ENCODE measurements at places on chromosomes 2 and 18.

GRCh38 chr2:224969095-224969494, 73.2 kb downstream of the DOCK10 start:
- no peak for DNase-seq

GRCh38 chr18:48454261-48454757, 45.1 kb upstream of the ZBTB7C start:
- no peak for DNase-seq

DNA sequence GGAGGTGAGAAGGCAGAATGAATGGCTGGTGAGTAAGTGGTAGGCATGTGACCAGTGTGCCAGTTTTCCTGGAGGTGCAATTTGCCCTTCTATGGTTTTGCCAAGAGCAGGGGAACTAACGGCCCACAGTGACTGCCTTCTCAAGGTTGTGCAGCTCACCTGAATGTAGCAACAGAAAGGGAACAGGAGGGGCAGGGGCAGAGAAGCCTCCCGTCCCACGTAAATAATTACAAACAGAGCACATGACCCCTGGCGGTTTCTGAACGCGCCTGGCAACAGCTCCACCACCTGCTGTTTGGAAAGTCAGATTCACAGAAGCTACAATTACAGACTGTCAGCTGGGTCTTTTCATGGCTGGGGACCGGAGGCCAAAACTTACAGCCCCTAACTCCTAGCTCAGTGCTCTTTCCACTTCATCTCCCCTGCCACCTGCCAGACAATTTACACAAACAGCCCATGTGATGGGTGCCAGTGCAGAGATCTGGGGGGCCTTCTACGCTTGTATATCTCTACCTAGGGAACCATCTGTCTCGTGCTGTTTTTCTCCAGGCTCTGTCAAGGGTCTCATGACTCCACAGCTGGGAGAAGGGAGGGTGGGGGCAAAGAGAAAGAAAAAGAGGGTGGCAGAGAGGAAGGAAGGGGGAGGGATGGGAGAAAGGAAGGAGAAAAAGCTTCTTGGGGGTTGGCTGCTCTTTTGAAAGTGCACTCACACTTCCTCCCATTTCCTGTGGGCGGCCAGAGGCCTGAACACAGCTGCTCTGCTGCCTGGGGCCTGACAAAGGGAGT, 69.6 kb downstream of the POLR1A start:
- DNase-seq = no peak

GRCh38 chr2:120395221-120396012, 49.5 kb downstream of the INHBB start:
- DNase-seq = no peak

- DNase-seq = no peak
Measured at GRCh38 chr2:150544731-150545130, 57.3 kb upstream of the RND3 start.

DNA sequence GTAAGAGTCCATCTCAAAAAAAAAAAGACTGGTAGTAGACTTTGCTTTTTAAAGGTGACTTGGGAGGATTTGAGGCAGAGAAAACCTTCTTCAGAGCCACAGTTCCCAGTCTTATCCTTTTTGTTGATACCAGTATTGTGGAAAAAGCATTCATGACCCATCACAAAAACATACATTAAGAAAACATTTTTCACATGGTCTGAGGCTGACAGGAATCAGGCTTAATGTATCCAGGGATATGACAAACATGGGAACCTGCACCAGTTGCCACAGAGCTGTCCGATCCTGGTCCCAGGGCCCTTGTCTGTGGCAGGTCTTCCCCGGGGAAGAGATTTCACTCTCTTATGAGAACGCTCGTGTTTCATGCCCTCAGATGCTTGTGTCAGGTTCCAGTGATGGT, 21.8 kb downstream of the SPTBN1 start:
- no peak for DNase-seq

GRCh38 chr2:240917009-240917683, 11.0 kb downstream of the CROCC2 start:
- no peak for DNase-seq
